ENCODE measurements at places on chromosomes 2 and 18. TPM values are rescaled to one million over a fixed set of nuclear protein-coding genes. Genes with fewer than 3 reads are reported as not detected.

ZSWIM2 gene
- 0.39 TPM for total RNA-seq

HOXD9 gene
- total RNA-seq = not detected

DPP10 gene
- 6.5 TPM for total RNA-seq

C1QL2 gene
- total RNA-seq = not detected

SMYD1 gene
- total RNA-seq = not detected

SUPT7L gene
- total RNA-seq = 35.7 TPM

TMEM150A gene
- 7.2 TPM for total RNA-seq

GCFC2 gene
- total RNA-seq = 58.4 TPM

CHRNG gene
- total RNA-seq = not detected

LYG1 gene
- total RNA-seq = 0.53 TPM

Measured in neural progenitor cell (in vitro differentiated cells).